Activated naive CD8-positive, alpha-beta T cell treated with anti-CD3 and anti-CD28 coated beads, Interleukin-2, amount 10 ng/mL, durations not matched to agents 7 days and 5 days (primary cell): ENCODE measurements at places on chromosomes 13 and 19. TPM values are rescaled to one million over a fixed set of nuclear protein-coding genes. Genes with fewer than 3 reads are reported as not detected.
A peak's percentile ranks its signal among the peaks of the same experiment; 100 is the strongest.

DNA sequence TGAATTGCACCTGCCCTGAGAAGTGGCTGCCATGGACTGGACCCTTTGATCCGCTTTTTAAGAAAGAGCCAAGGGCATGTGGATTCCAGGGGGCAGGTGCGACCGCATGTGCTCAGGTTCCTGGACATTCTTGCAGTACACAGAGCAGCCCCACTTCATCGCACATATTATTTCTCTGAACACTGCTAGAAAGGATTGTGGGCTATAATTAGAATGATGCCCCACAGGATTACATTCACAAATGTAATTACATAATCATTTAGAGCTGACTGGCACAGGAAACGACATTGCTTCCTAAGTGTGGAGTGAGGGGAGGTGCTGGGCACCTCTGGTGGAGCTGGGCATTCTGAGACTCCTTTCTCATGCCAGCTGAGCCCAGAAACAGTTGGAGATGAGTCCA lies 37.5 kb upstream of the VSTM2B start:
- DNase-seq = no peak
- no peaks in the 10 kb centered on the region for H3K36me3 ChIP-seq
- H3K4me3 ChIP-seq = no peak overlapping the region
- H3K27ac ChIP-seq = no peak overlapping the region
- H3K4me1 ChIP-seq = no peaks in the 10 kb centered on the region
- peaks cover 19% of the 10 kb centered on the region for H3K27me3 ChIP-seq

DNA sequence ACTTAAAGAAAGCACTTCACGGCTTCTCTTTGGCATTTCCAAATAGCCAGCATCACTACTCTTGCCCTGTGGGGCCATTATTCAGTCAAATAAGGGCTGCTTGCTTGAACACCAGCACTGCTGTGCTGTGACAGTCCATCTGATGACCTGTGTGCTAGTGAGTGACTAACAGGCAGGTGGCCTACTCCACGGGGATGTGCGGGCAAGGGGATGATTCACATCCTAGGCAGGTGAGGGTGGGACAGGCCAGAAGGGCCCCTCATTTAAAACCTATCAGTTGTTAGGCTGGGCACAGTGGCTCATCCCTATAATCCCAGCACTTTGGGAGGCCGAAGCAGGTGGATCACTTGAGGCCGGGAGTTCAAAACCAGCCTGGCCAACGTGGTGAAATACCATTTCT lies 8.2 kb downstream of the CCNE1 start:
- H3K4me3 ChIP-seq = no peak overlapping the region
- H3K4me1 ChIP-seq = peaks cover 5% of the 10 kb centered on the region
- H3K27me3 ChIP-seq = no peaks in the 10 kb centered on the region
- H3K27ac ChIP-seq = no peak overlapping the region
- DNase-seq = no peak

- DNase-seq = no peak
- peaks cover 2% of the 10 kb centered on the region for H3K36me3 ChIP-seq
- no peak overlapping the region for H3K4me3 ChIP-seq
- peaks cover 3% of the 10 kb centered on the region for H3K4me1 ChIP-seq
- no peak overlapping the region for H3K27ac ChIP-seq
Observed at GRCh38 chr19:47006496-47006895, 13.1 kb upstream of the NPAS1 start.

DNA sequence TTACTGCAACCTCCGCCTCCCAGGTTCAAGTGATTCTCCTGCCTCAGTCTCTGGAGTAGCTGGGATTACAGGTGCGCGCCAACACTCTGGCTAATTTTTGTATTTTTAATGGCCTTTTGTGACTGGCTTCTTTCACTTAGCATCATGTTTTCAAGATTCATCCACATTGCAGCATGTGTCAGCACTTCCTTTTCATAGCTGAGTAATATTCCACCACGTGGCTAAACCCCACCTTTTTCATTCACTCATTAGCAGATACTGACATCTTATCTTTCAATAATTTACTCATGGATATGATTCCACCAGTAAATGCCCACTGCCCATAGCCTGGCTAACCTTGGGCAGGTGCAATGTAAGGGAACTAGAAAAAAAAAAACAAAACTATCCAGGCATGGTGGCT lies 6.9 kb downstream of the C5AR1 start:
- H3K27me3 ChIP-seq = peaks cover 3% of the 10 kb centered on the region
- no peak for DNase-seq

- H3K4me3 ChIP-seq = no peak overlapping the region
- no peaks in the 10 kb centered on the region for H3K27me3 ChIP-seq
- H3K4me1 ChIP-seq = no peaks in the 10 kb centered on the region
- no peak overlapping the region for H3K27ac ChIP-seq
Observed at GRCh38 chr13:79937771-79938216, 403.1 kb downstream of the SPRY2 start.

- no peaks in the 10 kb centered on the region for H3K27me3 ChIP-seq
- no peak for DNase-seq
- no peak overlapping the region for H3K4me3 ChIP-seq
- no peaks in the 10 kb centered on the region for H3K36me3 ChIP-seq
Observed at GRCh38 chr13:37576601-37577000, 22.0 kb downstream of the POSTN start.

GRCh38 chr19:44800461-44800860 lies 8.4 kb upstream of the BCAM start:
- H3K27ac ChIP-seq = peak overlapping the region; percentile 61
- H3K27me3 ChIP-seq = peaks cover 5% of the 10 kb centered on the region
- peaks cover 18% of the 10 kb centered on the region for H3K4me1 ChIP-seq
- no peaks in the 10 kb centered on the region for H3K36me3 ChIP-seq
- DNase-seq = peak; percentile 94
- H3K4me3 ChIP-seq = no peak overlapping the region

- no peaks in the 10 kb centered on the region for H3K36me3 ChIP-seq
- peaks cover 7% of the 10 kb centered on the region for H3K4me1 ChIP-seq
- H3K27me3 ChIP-seq = peaks cover 73% of the 10 kb centered on the region
- peak overlapping the region; percentile 80 for H3K4me3 ChIP-seq
- H3K27ac ChIP-seq = no peak overlapping the region
Observed at GRCh38 chr13:75480671-75481175, 1.2 kb downstream of the TBC1D4 start.

GRCh38 chr19:58054901-58055874 lies 3.9 kb upstream of the ZNF135 start:
- H3K36me3 ChIP-seq = peaks cover 8% of the 10 kb centered on the region
- peaks cover 2% of the 10 kb centered on the region for H3K27me3 ChIP-seq
- no peak for DNase-seq
- peak overlapping the region; percentile 16 for H3K27ac ChIP-seq
- H3K4me3 ChIP-seq = peak overlapping the region; percentile 35

GRCh38 chr13:108708921-108709320 lies 79.5 kb downstream of the MYO16 start:
- H3K4me1 ChIP-seq = no peaks in the 10 kb centered on the region
- no peak overlapping the region for H3K27ac ChIP-seq
- no peaks in the 10 kb centered on the region for H3K36me3 ChIP-seq
- no peak for DNase-seq
- H3K4me3 ChIP-seq = no peak overlapping the region
- H3K27me3 ChIP-seq = no peaks in the 10 kb centered on the region

The COMP gene
- not detected for total RNA-seq

The RFPL4AL1 gene
- not detected for total RNA-seq

The PLPPR3 gene
- total RNA-seq = not detected
